ENCODE measurements at places on chromosomes 3 and 15. TPM values are rescaled to one million over a fixed set of nuclear protein-coding genes. Genes with fewer than 3 reads are reported as not detected.

CTXND1 gene
- not detected for polyA plus RNA-seq

- no peak for DNase-seq
Observed at GRCh38 chr3:41464858-41465257, 265.6 kb downstream of the CTNNB1 start.

- no peak for DNase-seq
Observed at GRCh38 chr15:91032919-91033803, 10.8 kb upstream of the VPS33B start.

GRCh38 chr3:169268286-169268776 is 395.2 kb downstream of the MECOM start:
- no peak for DNase-seq

GRCh38 chr15:69190504-69190903 is 30.1 kb downstream of the GLCE start:
- DNase-seq: no peak

RETNLB gene
- polyA plus RNA-seq: not detected

Measured in IMR-90 (cell line).